ENCODE measurements at places on chromosomes 1 and 21. TPM values are rescaled to one million over a fixed set of nuclear protein-coding genes. Genes with fewer than 3 reads are reported as not detected.
A peak's percentile ranks its signal among the peaks of the same experiment; 100 is the strongest.

Gene MAGI3
- 14.4 TPM for total RNA-seq

GRCh38 chr1:162677607-162678371 is 45.5 kb downstream of the DDR2 start:
- no peak for DNase-seq

DNA sequence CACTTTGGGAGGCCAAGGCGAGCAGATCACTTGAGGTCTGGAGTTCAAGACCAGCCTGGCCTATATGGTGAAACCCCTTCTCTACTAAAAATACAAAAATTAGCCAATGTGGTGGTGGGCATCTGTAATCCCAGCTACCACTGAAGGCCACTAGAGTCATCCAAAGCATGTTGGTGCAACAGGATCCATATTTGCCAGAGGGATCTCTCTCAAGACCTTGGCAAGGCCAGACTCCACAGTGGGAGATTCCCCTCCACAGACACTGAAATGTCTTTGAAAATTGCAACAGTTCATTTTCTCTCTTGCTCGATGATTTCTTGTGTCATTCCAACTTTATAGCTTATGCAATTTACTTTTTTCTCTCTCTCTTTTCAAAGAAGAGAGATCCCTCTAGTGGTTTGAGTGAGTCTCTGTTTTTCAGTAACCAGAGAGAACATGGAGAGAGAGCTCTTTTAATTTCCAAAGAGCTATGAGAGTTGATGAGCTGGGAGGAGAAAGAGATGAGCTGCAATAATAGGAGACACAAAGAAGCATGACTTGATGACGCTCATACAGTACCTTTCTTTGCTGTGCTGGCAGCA is 176.8 kb upstream of the USP25 start:
- DNase-seq: no peak

GRCh38 chr1:208183977-208184911 is 59.9 kb downstream of the PLXNA2 start:
- peak; percentile 88 for DNase-seq

Gene FCER1G
- total RNA-seq: 12.4 TPM
